ENCODE measurements at places on chromosomes 4 and X.

GRCh38 chr4:154516318-154517029 lies 24.9 kb upstream of the DCHS2 start:
- no peak for DNase-seq

DNA sequence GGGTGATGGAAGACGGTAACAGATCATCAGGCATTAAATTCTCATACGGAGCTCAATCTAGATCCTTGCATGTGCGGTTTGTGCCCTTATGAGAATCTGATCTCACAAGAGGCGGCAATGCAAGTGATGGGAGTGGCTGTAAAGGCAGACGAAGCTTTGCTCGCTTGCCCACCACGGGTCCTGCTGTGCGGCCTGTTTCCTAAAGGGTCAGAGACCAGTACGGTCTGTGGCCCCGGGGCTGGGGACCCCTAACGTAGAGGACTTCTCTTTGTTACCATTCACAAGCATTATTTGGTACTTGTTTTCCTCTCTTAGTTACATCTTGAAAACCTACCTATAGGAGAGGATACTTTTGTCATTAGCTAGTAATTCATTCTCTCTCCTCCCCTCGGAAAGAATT lies 221.0 kb downstream of the ADAM29 start:
- DNase-seq = no peak

DNA sequence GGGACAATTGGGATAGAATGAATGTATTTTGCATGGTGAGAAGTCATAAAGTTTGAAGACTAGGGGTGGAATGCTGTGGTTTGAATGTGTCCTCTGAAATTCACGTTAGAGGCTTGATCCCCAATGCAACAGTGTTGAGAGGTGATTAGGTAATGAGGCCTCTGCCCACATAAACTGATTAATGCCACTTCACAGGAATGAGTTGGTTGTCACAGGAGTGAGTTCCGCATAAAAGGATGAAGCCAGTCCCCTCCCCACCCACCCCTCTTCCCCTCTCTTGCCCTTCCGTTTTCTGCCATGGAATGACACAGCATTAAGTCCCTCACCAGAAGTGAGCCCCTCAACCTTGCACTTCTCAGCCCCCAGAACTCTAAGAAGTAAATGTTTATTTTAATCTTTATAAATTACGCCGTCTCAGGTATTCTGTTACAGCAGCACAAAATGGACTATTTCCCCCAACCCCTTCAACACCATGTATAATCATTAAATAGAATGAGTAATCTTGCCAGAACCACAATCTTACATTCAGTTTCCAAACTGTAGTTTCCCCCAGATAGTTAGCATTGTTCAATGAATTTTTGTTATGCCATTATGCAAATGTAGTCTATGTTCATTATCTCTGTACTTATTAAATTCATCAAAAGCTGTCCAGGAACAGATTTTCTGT lies 5.5 kb upstream of the MMAA start:
- DNase-seq = no peak

DNA sequence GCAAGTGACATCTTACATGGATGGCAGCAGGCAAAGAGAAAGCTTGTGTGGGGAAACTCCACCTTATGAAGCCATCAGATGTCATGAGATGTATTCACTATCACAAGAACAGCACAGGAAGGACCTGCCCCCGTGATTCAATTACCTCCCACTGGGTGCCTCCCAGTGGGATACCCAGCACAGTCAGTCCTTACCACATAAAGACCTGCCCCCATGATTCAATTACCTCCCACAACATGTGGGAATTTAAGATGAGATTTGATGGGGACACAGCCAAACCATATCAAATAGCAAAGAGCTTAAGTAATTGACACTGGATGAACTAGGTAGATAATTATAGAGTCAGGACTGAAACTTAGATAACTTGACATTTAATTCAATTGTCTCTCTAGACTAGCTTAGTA lies 85.6 kb downstream of the SLIT2 start:
- no peak for DNase-seq

GRCh38 chr4:7392438-7393421 lies 42.0 kb downstream of the PSAPL1 start:
- no peak for DNase-seq

- no peak for DNase-seq
Observed at GRCh38 chr4:173532725-173533511, 2.9 kb upstream of the HAND2 start.

- no peak for DNase-seq
Observed at GRCh38 chrX:80578517-80579105, 158.4 kb downstream of the TENT5D start.

- DNase-seq = no peak
Observed at GRCh38 chr4:180106122-180106521, 2137.1 kb upstream of the TENM3 start.

DNA sequence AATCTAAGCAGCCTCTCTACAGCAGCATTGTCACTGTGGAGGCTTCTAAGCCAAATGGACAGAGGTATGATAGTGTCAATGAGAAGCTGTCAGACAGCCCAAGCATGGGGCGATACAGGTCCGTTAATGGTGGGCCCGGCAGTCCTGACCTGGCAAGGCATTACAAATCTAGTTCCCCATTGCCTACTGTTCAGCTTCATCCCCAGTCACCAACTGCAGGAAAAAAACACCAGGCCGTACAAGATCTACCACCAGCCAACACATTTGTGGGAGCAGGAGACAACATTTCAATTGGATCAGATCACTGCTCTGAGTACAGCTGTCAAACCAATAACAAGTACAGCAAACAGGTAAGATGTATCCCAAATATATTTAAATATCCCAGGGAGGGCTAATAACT lies 4.1 kb downstream of the PCDH7 start:
- DNase-seq = no peak

DNA sequence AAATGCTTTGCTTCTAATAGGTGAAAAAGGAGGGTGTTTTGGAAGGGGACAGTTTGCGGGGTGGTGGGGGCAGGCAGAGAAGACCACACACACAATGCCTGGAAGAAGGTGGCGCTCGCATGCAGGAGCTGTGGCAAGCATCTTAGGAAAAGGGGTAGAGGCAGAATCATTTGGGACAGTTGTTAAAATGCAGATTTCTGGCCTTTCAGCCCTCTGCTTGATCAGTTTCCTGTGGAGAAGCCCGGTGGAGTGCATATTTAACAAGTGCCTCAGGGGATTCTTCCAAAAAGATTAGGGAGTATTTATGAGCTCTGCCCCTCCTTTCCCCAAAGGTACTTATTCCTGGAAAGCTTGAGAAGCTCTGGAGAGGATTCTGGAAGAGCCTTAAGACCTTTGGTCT lies 4.8 kb downstream of the NOCT start:
- no peak for DNase-seq

- no peak for DNase-seq
Observed at GRCh38 chr4:7147661-7148310, 44.6 kb upstream of the SORCS2 start.

DNA sequence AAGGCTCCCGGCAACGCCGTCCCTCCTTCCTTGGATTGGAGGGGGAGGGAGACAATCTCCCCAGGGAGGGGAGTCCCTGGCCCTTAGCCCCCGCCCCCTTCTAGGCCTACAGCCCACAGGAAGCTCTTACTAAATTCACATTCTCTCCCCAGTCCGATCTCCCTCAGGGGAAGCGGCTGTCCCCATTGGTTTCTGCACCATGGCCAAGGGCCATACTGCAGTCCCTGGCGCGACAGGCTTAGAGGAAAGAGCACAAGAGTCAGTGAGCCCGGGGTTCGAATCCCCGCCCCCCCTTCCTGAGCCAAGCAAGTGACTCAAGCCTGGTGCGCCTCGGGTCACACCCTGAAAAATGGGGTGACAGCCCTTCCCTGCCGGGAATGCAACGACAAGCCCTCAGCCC lies 1.1 kb downstream of the ABLIM2 start:
- DNase-seq = no peak

DNA sequence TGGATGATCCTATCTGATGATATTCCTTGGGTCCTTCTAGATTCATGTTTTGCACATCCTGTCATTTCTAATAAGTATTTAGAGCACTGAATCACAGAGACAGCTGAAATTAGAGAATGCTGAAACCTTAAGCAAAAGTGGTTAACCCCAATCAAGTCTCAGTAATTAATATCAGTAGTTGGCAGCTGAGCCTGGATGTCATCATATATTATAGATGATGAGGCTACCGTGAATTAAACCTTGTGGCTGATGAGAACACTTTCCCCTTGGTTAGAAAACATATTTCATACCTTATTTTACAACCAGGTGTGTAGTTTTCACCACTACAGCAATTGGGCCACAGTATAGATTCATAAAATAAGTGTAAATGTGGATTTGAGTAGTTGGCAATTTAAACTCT lies 499.0 kb downstream of the PDGFC start:
- no peak for DNase-seq

GRCh38 chr4:102787096-102787881 lies 26.5 kb upstream of the MANBA start:
- DNase-seq = no peak

- no peak for DNase-seq
Observed at GRCh38 chr4:57051095-57051494, 59.1 kb downstream of the IGFBP7 start.

DNA sequence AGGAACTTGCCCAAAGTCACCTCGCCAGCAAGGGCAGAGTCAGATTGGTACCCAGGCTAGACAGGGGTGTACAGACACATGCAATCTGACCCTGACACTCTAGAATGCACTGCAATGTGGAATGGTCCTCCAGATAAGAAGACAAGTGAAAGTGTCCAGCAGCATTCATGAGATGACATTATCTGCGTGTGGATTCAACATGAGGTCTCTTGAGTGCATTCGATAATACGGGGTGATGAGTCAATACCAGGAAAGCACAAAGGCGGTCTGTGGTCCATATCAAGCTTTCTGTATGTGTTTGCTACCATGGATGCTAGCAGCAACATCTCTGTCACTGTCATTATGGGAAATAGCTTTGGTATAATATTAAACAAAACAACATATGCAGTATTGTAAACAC lies 6.8 kb upstream of the XAGE3 start:
- no peak for DNase-seq

GRCh38 chr4:30839583-30840520 lies 119.7 kb downstream of the PCDH7 start:
- DNase-seq = no peak

- no peak for DNase-seq
Observed at GRCh38 chr4:12861422-12861821, 622.7 kb downstream of the RAB28 start.

DNA sequence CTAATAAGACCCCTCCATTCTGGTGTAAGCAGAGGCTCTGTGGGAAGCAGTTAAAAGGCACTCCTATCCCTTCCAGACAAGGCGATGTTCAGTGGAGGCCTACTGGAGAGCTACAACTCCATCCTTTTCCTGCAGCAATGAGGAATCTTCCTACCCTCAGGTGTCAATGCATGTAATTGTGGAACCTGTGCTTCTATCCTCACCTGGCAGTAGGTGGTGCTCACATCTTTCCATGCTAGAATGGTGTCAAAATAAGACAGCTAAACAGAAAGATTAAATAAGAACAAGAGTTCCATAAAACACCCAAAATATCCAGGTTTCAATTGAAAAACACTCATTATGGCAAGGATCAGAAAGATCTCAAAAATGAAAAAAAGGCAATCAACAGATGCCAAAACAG lies 224.6 kb downstream of the IL15 start:
- no peak for DNase-seq

DNA sequence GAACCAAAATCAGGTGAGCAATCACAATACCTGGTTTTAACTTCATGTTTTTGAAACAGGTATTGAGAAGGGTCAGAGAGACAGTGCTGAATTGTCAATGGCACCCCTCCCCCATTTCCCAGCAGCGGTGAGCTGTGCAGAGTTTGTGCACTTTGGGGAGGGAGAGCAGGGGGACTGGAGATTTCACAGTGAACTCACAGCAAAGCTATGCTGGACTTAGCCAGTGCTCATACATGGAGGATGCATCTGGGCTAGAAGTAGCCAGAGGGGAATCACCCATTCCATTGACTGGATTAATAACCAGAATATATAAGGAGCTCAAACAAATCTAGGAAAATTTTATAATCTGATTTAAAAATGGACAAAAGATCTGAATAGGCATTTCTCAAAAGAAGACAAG lies 612.6 kb downstream of the STPG2 start:
- DNase-seq = no peak

DNA sequence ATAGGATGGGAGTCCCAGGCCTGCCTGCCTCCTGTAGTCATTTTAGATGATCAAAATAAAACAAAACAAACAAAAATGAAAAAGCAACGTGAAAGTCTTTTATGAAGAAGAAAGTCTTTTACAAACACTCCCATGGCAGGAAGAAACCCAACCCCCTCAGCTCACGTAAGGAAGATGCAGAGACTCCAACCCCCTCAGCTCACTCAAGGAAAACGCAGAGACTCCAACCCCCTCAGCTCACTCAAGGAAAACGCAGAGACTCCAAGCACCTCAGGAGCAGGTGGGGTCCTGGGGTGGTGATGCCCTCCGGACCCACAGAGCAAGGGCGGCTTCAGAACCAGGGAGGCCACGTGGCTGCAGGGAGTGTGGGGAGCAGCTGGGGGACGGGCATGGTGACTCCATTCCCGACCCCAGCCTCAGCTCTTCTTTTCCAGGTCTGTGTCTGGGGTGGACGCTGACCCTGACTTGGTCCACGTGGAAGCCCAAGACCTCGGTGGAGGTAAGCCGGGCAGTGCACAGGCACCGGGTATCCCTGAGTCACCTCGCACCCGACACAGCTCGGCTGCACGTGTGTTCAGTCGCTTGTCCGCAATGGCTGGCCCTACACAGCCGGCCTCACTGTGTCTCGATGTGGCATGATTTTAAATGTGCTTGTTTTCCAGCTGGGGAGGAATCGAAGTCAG lies 226.5 kb upstream of the PSAPL1 start:
- no peak for DNase-seq

DNA sequence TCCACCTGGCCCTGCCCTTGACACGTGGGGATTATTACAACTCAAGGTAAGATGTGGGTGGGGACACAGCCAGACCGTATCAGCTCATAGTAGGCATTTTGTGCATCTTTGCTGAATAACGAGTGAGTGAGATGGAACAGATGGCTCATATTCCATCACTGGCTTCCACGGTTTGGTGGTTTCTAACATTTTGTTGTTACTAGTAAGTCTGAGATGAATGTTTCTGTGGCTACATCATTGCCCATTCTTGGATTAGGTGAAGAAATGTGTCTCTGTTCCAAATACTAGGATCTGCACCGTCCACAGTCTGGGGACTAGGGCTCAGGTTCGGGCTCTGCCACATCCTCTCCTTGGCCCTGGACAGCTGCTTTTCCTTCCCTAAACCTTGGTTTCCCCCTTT lies 3.6 kb downstream of the ABLIM2 start:
- no peak for DNase-seq

- no peak for DNase-seq
Observed at GRCh38 chr4:15457406-15458201, 12.1 kb upstream of the CC2D2A start.

DNA sequence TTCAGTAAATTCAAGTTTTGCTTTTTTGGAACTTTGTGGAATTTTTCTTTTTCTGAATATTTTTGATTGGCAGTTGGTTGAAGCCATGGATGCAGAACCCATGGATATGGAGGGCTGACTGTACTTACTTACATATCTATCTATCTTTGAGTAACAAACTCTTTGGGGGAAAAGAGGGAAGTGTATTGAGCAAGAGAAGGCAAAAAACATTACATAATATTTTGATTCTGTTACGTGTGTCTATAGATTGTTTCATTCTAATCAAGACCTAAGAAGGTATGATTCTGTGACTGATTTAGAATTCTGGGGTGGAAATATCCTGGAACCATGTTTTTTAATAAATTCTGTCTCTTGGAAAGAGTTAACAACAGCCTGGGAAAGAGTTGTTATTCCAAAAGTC lies 31.5 kb downstream of the GRSF1 start:
- no peak for DNase-seq
